ENCODE measurements at places on chromosomes 5 and 9.

DNA sequence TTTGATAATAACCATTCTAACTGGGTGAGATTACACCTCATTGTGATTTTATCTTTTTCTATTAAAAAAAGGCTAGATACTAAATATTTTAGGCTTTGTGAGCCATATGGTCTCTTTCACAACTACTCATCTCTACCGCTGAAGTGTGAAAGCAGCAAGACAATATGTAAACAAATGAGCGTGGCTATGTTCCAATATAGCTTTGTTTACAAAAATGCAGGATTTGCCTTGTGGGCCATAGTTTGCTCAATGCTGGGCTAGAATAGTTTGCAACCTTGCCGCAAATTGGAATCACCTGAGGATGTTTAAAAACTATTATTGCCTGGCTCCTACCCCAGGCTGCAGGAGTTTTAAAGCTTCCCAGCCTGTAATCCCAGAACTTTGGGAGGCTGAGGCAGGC is 10.2 kb upstream of the GPR150 start:
- DNase-seq = peak; percentile 54

- no peak for DNase-seq
Observed at GRCh38 chr5:77277759-77278158, 67.3 kb downstream of the PDE8B start.

DNA sequence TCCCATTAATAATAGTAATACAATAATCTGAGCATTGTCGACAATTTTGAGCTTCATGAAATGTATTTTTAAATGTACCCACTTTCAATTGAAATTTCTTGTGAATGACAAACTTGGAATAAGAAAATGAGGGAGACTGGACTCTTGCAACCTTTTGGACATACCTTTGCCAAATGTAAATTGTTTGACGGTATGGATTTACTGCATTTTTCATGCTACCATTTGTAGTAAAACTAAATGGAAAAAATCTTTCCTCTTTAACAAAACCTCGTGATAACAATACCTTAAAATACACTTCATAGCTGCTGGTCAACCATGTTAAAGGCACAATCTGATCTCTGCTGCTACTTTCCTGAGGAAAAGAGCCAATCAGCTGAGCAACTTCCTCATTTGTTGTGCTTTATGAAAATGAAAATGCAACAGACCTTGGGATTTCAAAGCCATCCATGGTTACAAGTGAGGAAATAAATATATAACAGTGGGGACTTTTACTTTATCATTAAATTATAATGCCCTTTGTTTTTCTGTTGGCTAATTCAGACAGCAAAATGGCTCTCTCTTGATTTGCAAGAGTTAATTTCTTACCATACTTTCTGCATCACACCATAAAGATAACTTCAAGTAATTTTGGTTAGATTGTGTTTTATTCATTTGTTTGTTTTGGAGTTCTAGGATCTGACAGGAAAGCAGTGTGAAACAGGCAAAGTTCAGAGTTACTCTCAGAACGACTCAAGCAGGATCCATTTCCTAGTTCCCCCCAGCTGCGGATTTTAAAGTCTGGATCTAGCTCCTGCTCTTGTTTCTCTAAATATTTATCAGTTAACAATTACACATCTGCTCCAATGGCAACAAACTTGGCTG is 1.1 kb downstream of the ALDH1A1 start:
- no peak for DNase-seq

DNA sequence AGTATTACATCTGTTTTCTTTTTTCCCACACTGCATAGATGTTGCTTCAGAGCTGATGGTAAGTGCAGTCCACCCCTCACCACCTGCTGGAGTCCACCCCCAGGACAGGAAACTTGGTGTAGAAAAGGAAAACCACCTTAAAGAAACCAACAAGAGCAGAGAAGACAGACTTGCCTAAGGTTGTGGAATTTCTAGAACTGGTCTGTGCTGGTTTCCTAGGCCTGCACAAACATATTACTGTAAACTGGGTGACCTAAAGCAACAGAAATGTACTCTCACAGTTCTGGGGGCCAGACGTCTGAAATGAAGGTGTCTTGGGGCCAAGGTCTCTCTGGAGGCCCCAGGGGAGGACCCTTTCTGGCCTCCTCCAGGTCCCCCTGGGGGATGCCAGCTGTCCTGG is 293.4 kb upstream of the IRX1 start:
- DNase-seq = no peak

GRCh38 chr5:177493795-177494345 is 3.5 kb downstream of the PDLIM7 start:
- DNase-seq = no peak

DNA sequence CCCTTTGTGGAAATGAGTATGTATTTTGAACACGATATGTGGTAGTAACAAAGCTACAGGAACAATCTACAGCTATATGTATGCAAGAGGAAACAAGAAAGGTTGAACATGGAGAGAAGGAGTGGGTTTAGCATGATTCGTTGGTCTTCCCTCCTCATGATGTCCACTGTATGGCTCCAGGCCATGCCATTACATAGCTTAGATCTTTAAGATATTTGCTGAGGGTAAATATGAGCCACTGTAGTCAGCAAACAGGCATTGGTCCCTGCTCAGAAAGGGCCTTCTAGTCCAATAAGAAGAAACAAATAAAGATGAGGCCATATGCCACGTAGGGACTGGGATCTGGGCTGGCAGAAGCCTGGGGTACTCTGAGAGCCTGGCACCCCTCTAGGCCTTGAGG is 543.2 kb upstream of the SGCD start:
- DNase-seq = no peak
